ENCODE measurements at places on chromosomes 11 and 22.

GRCh38 chr11:128827191-128827893, 39.8 kb downstream of the KCNJ1 start:
- DNase-seq = no peak

GRCh38 chr11:43359422-43359818, 700 bp downstream of the TTC17 start:
- no peak for DNase-seq

DNA sequence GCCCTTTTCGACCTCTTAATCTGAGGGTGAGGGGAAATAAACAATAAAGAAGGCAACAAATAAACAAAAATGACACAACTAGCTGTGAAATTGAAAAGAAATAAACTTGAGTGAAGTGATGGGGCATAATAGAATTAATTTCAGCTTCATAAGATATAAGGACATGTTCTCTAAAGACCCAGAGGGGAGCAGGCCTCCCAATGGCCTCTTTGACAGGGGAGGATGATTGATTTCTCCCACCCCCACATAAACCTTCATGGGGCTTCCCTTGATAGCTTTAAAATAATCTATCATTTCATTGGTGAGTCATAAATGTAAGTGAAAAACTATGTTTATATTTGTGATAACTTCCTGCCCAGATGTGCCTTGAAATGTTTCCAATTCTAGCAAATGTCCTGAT, 226.3 kb upstream of the RAG2 start:
- DNase-seq = no peak

DNA sequence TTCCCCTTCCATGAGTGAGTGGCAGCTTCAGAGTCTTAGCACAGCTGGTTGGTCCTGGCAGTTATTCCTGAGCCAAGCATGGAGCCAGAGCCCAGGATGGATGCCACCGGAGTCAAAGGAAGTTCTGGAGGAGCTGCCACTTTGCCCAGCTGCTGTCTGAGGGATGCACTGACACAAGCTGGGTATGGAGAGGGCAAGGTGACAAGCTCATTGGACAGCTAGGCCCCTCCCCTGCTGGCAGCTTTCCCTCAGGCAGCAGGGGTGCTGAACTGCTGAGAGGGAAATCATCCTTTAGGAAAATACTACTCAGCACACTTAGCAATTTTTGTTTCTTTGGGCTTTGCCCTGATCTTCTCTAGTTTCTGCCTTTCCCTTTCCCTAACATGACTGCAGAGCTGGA, 99.3 kb upstream of the SESN3 start:
- no peak for DNase-seq

DNA sequence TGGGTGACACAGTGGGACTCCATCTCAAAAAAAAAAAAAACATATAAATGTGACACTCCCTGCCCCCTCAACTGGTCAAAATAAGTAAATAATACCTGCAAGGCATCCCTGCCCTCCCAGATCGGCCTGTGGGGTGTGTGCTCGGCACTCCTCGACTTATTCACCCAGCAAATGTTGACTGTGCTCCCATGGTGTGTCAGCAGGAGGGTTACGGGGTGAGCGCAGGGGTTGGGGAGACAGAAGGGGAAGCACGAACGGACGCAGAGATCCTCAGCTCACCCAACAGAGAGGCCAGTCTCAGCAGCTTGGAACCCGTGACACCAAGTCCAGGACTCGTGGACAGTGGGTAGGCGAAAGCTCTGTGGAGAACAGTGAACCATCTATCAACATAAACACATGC, 1.6 kb upstream of the ADM2 start:
- no peak for DNase-seq

DNA sequence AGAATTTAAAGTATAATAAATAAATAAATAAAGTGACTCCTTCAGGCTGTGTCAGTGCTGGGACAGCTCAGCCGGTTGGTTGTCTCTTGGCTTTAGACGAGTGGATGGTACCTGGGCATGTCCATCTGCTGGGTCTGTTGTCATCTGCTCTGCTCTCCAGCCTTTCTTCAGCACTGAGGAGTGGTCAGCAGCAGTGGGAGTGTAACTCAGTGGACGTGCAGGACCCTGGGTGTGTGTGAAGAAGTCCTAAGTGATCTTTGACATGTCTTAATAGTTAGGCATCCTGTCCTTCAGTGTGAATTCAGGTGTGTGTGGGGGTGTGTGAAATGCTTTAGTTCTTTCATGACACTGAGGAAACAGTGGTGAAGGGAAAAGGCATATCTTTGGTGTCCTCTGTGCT, 24.3 kb downstream of the AMOTL1 start:
- DNase-seq = no peak

GRCh38 chr11:33383075-33383919, 126.1 kb downstream of the HIPK3 start:
- no peak for DNase-seq

GRCh38 chr11:1953489-1954266, 6.5 kb downstream of the MRPL23 start:
- DNase-seq = no peak

GRCh38 chr11:63589000-63589399, 25.2 kb downstream of the PLAAT3 start:
- DNase-seq = no peak

- DNase-seq = no peak
These were observed 889 bp downstream of the PLAAT4 start for GRCh38 chr11:63537293-63538101.

- no peak for DNase-seq
These were observed 2.2 kb upstream of the GGT5 start for GRCh38 chr22:24247011-24247507.

- no peak for DNase-seq
These were observed 18.1 kb upstream of the SCARF2 start for GRCh38 chr22:20455709-20456063.

DNA sequence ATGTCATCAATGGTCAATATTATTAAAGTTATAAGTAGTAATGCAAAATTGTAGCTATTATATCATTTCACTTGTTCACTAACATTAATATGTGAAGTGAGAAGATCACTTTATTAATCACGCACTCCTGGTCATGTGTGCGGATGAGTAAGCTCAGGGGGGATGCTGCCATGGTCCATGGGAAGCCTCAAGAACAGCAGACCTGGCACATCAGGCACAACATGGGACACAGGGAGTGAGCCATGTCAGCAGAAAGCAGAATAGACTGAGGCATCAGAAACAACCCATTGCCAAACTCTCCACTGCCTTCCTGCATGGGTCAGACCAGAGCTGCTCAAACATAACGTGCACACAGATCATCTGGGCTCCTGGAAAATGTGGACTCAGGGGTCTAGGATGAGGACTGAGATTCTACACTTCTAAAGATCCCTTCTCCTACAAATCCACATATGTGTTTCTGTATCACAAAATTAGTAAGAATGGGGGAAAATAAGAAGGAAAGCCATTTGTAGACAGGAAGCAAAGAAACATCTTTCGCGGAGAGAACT, 63.8 kb upstream of the VPREB1 start:
- no peak for DNase-seq

GRCh38 chr11:69231466-69232018, 62.4 kb upstream of the MYEOV start:
- no peak for DNase-seq

DNA sequence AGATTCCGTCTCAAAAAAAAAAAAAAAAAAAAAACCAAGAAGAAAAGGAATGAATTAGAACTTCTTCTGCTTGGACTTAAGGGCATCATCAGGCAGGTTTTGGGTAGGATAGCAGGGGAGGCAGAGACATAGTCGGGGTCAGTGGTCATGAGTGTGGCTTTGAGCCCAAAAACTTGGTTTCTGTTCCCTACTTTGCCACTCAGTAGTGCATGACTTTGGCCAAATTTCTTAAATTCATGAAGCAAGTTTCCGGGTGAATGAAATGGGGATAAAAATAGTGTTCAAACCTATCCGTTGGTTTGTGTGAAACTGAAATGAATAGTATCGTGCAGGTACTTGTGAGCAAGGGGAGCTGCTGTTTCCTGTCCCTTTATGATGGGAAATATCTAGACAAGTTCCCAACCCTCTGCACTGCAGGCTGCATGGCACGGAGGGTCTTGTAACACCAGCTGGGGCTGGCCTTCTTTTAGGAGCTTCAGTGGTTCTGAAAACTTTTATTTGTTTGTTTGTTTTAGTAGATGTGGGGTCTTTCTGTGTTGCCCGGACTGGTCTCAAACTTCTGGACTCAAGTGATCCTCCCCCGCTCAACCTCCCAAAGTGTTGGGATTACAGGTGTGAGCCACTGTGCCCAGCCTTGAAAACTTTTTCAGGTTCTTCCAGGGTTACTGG, 18.4 kb downstream of the NEAT1 start:
- DNase-seq = no peak

DNA sequence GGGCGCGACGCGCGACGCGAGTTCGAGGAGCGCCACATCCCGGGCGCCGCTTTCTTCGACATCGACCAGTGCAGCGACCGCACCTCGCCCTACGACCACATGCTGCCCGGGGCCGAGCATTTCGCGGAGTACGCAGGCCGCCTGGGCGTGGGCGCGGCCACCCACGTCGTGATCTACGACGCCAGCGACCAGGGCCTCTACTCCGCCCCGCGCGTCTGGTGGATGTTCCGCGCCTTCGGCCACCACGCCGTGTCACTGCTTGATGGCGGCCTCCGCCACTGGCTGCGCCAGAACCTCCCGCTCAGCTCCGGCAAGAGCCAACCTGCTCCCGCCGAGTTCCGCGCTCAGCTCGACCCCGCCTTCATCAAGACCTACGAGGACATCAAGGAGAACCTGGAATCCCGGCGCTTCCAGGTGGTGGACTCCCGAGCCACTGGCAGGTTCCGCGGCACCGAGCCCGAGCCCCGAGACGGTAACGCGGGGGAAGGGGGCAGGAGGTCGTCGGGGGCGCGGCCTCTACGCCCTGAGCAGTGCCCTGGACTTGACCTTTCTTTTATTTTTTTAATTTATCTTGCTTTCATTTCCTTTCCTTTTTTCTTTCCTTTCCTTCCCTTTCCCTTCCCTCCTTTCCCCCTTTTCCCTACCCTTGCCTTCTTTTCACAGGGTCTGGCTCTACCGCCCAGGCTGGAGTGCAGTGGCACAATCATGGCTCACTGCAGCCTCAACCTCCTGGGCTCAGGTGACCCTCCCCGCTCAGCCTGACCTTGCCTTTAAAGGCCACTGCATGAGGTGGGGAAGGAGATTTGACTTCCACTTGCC, 5.0 kb downstream of the MPST start:
- no peak for DNase-seq
